ENCODE measurements at places on chromosomes 7 and 10.

DNA sequence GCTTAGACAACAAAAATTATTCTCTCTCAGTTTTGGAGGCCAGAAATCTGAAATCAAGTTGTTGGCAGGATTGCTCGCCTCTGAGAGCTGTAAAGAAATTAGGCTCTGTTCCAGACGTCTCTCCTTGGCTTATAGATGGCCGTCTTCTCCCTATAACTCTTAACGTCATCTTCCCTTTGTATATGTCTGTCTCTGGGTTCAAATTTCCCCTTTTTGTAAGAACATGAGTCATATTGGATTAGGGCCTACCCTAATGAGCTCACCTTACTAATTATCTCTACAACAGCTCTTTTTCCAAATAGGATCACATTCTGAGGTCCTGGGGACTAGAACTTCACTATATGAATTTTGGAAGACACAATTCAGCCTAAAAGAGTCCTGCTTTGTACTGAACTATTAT is 22.4 kb downstream of the GALNTL5 start:
- no peak for DNase-seq

- peak; percentile 4 for DNase-seq
Measured at GRCh38 chr7:87628780-87629569, 777 bp downstream of the RUNDC3B start.

DNA sequence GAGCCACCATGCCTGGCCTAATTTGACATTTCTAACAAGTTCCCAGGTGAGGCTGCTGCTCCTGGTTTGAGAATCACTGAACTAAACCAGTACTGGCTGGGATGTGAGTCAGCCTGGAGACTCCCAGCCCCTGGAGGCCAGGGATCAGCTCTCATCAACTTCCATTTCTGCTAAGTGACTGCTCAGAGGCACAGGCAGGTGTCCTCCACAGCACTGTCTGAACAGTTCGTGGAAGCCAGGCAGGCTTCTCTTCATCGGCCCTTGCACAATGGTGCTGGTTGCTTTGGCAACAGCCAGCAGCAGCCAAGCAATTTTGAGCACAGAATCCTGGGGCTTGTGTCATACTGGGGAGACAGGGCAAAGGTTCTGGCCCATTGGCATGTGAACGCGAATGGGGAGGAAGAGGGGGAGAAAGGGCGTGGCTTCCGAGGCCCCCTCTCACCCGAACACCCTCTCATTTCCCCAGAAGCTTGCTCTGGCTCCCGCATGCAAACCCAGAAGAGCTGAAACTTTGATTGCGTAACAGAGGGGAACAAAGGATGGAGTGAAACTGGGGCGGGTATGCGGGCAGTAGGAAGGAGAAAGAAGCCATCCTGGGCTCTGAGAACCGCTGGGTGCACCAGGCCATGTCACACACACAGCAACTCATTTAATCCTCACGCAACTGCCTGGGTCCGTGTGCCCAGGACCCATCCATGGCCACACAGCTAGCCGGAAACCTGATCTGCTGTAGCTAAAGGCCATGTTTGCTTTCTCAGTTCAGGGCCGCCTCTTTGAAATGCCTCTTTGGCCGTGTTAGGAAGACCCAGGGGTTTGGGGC is 9.0 kb upstream of the POR start:
- DNase-seq, result peak; percentile 26

DNA sequence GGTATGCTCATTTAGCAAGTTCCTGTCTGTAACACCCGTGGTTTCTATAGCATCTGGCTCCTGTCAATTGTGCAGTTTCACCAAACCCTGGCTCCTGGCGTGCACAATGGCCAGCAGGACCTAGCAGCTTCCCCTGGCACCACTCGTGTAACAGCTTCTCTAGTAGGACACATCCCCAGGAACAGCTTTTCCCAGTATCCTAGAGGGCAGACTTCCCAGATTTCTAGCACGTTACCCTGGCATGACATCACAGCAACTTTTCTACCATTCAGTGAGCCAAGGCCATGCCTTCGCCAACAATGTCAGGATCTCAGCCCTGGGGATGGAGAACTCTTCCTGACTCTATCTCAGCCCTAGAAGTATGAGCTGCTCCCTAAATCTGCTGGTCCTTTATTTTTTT is 6.5 kb downstream of the YME1L1 start:
- DNase-seq, result no peak

GRCh38 chr7:11648101-11648500 is 183.9 kb downstream of the THSD7A start:
- no peak for DNase-seq

- no peak for DNase-seq
Measured at GRCh38 chr10:131702531-131703356, 198.1 kb upstream of the PPP2R2D start.

DNA sequence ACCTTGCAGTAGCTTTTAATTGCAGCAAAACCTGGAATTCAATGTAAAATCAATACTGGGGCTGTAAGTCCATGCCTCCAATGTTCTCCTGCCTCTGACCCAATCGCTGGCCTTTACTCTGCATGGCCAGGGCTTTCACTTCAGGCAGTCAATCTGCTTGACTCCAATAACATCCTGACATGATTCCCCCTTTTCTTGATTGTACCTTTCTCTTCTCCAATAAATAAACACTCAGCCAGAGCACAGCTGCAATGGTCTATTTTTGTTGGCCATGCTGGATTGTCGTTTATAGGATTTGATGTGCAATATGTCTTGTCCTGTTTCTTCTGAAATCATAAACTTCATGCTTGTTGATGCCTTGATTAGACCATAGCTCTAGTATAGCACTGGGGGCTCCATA is 97.8 kb upstream of the COL1A2 start:
- DNase-seq, result no peak

GRCh38 chr7:90777041-90777440 is 180.9 kb downstream of the CDK14 start:
- no peak for DNase-seq

GRCh38 chr10:48450233-48450740 is 143.8 kb downstream of the MAPK8 start:
- DNase-seq, result no peak

- no peak for DNase-seq
Measured at GRCh38 chr7:32217341-32218153, 147.3 kb upstream of the PDE1C start.

DNA sequence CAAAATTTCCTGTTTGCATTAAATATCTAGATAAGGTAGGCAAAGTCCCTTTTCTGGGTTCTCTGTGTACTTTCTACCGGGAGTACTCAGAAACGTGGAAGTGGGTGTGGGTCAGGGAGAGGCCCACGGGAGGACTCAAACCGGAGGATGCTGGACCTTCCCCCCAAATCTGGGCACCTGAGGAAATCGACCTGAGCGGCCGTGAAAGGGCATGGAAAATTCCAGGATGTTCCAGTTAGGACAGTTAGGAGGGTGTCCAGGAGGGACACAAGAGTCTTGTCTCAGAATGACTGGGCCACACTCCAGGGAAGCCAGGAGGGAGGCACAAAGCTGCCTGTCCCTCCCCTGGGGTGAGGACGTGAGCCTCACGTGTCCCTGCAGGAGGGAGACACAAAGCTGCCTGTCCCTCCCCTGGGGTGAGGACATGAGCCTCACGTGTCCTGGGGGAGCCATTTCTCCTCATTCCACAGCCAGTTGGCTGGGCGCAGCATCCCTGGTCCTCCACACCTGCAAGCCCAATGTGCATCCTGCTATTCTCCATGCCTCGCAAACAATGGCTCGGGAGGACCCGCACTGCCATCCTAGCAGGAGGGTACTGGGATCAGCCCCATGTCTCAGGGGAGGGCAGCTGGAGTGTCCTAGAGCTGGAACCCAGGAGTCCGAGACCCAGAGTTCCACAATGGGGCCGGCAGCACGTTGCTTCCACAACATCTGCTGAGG is 190.5 kb upstream of the PPP2R2D start:
- no peak for DNase-seq

DNA sequence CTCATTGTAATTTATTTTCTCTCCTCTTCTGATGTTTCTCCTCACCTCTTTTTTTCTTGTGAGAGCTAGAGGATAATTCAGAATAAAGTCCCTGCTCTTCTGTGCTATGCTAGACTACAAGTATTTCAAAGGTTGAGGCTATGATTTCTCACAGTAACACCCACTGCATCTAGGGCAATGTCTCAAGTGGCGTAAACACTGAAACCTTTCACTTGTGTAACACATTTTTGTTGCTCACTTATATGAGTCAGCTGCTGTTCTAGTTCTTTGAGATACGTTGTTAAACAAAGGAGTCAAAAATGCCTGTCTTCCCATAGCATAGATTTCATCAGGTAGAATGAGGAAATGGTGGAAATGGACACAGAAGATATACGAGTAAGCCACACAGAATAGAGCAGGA is 305.1 kb upstream of the PITRM1 start:
- DNase-seq, result no peak

GRCh38 chr7:47636433-47637175 is 54.7 kb upstream of the TNS3 start:
- no peak for DNase-seq

GRCh38 chr10:9561821-9562505 is 1455.7 kb upstream of the CELF2 start:
- DNase-seq, result no peak

GRCh38 chr10:75427951-75428350 is 3.5 kb upstream of the LRMDA start:
- DNase-seq, result no peak

DNA sequence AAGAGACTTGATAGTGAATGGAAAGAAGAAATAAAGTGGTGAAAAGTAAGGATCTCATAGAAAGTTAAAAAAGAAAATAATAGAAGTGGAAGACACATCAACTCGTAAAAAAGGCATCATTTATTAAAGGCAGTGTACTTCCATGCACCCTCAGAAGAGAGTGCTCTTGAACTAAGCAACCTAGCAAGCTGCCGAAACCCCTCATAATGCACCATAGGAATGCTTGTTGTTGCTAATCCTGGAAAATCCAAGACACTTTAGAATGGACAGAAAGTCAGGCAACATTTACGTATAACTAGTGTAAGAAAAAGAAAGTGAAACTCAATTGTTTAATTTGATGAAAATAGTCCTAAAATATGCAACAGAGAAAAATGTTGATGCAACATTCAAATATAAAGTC is 12.8 kb downstream of the TFPI2 start:
- DNase-seq, result no peak

DNA sequence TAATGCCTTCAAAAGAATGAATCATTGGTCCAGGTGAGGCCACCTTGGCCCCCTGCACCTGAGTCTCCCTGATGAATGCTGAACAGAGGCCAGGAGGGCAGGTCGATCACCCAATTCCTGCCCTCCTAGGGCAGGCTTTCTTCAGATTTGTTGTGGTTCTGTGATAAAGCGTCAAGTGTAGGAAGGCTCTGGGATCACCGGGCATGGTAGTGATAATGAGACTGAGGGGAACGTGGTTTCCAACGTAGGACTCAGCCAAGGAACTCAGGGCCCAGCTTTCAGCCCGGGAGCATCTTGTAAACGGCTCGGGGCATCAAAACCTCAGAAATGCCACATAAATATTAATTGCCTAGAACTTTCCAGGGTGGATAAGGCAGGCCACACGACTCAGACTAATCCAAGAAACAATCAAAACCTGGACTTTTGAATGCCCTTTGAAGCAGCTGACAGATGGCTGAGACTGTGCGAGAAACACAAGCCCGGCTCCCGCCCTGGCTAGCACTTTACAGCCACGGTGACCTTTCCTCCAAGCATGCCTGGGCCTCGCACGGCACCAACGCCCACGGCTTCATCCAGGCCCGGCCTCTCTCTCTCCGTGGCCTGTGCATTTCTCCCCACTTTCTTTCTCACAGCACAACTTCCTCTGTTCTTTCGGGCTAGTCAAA is 239.3 kb upstream of the GRB10 start:
- DNase-seq, result no peak

- DNase-seq, result no peak
Measured at GRCh38 chr10:47238331-47239095, 61.5 kb upstream of the GDF10 start.

- DNase-seq, result no peak
Measured at GRCh38 chr7:127904670-127904985, 126.6 kb downstream of the LRRC4 start.

DNA sequence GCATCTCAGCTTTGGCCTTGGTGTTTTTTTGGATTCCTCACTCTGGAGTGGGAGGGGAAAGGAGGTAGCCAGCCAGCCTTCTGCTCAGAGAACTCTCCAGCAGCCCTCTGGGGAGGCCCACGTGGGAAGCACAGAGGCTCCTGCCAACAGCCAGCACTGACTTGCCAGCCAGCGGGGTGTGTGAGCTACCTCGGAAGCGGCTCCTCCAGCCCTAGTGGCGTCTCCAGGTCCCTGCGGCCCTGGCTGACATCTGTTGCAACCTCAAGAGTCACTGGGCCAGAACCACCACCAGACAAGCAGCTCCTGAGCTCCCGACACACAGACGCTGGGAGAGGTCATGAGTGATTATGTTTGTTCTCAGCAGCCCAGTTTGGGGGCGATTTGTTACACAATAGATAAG is 180.2 kb upstream of the FZD8 start:
- no peak for DNase-seq

GRCh38 chr7:151833213-151833651 is 43.7 kb downstream of the PRKAG2 start:
- DNase-seq, result no peak

- DNase-seq, result no peak
Measured at GRCh38 chr7:110973196-110973990, 117.5 kb upstream of the LRRN3 start.

DNA sequence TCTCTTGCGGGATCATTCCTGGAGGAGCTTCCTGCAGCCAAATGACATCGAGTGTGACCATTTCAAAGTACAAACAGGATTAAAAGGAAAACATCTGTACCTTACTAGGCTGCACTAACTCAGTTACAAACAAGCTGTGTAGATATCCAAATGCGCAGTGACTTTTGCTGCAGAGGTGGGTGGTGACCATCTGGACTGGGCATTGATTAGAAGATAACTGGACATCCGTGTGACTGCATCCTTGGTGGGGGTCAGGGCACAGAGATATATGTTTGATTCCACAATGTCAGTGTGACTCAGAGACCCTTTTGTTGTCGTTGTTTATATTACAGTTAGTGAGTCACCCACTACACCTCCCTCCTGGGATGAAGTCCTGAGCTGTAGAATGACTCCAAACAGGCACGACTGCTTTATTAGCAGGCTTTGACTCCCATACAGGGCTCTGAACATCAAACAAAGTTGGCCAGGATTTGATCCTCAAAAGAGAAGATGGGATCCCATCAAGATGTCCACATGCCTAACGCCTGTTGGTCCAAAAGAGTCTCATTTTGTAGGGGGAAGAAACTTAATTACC is 56.7 kb upstream of the SDK1 start:
- DNase-seq, result no peak

- no peak for DNase-seq
Measured at GRCh38 chr10:86950349-86950748, 7.1 kb downstream of the MMRN2 start.

DNA sequence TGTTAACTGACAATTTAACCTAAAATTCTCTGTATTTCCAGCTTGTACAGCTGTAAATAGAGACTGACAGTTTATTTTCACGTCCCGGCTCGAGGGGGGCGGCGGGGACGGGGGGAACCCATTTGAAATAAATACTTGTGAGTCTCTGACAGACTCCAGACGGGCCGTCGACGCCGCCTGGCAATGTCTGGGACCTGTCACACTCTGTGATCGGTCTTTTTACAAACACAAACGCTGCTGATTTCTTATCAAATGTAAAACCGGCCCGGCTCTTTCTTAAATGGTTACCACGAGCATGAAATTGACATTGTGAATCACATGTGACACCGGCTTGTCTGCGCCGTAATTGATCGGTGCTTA is 57.0 kb downstream of the UNCX start:
- DNase-seq, result no peak
